Endothelial cell of umbilical vein (primary cell): ENCODE measurements at places on chromosomes 2 and 18.

DNA sequence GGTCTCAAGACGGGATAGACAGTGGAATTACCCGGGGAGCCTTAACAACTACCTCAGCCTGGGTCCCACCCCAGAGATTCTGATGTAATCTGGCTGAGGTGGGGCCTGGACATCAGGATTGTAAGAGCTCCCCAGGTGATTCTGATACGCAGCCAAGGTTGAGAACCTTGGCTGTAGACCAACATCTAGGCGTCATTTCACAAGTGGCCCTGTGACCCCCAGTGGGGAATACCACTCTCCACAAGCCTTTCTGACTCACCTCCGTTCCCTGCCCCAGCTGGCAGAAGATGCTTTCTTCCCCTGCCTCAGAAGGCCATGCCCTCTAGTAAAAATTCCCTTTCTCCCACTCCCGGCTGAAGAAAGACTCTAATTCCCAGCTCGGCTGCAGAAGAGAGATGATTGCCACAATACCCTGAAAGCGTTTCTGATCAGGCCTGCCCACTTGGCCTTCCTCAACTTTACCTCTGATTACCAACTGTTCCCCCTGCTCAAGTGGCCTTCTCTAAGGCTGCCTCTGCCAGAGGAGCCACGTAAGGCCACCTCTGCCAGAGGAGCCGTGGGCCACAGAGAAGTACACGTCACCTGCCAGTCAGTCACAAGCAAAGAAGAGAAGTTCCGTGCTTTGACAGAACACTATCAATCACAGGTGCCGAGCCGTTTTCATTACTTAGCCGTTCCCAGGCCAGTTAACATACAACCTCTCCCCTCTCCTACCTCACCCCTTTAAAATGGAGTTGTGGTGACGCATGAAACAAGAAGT lies 116.8 kb upstream of the PKDCC start:
- no peak for DNase-seq

DNA sequence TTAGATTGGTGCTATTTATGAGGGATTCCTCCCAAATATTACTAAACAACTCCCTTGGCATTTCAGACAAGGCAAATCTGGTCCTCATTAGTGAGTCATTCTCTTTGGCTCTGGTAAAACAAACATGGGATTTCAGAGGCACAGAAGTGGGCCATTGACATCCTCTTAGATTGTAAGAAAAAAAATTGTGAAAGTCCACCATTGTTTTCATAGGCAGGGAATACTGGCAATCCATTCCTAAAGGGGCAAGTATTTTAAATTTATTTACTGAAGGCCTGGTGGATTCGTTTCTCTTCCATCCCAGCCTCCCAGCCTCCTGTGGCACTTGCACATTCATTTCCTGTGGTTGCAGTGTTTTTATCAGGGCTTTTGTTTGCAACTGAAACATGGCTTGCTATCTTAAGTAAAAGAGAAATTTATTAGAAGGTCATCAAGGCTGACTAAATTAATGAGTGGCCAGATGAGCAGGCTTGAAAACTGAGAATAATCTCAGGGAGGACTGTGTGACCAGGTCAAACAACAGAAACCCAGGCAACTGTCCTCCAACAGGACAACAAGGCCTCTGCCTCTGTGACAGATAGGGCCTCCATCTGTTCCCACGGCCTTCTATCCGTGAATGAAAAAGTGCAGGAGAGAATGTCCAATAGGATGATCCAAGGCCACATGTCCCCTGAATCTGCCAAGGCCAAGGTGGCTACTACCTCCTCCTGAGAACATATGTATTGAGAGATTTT lies 23.1 kb upstream of the TNFAIP6 start:
- DNase-seq = peak; percentile 79

GRCh38 chr2:225008179-225008856 lies 34.0 kb downstream of the DOCK10 start:
- DNase-seq = no peak

GRCh38 chr2:18435426-18436037 lies 124.9 kb downstream of the RDH14 start:
- peak; percentile 75 for DNase-seq

DNA sequence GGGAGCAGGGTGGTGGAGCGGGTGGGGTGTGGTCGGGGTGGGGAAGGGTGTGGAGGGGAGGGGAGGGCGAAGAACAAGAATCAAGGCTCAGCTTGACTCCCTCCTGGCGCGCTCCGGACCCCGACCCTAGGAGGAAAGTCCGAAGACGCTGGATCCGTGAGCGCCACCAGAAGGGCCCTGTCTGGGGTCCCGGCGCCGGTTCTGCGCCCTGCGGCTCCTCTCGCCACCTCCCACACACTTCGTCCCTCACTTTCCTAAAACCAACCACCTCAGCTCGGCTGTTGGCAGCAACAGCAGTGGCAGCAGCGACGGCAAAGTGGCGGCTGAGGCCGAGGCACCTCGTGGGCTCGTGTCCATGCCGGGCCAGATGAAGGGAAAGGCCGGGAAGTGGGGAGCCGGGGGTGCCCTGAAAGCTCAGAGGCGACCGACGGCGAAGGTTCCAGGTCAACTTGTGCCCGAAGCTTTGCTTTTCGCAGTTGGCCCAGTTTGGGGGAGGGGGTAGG lies 2.1 kb downstream of the KLHL14 start:
- no peak for DNase-seq

GRCh38 chr18:33201509-33201926 lies 239.0 kb downstream of the CCDC178 start:
- peak; percentile 75 for DNase-seq

GRCh38 chr18:50649821-50650220 lies 89.9 kb downstream of the MAPK4 start:
- no peak for DNase-seq

- no peak for DNase-seq
Observed at GRCh38 chr18:32335228-32335627, 135.5 kb downstream of the GAREM1 start.

- peak; percentile 41 for DNase-seq
Observed at GRCh38 chr2:11187083-11187619, 31.9 kb downstream of the SLC66A3 start.

GRCh38 chr2:175062787-175063585 lies 57.8 kb upstream of the CHN1 start:
- DNase-seq = no peak

DNA sequence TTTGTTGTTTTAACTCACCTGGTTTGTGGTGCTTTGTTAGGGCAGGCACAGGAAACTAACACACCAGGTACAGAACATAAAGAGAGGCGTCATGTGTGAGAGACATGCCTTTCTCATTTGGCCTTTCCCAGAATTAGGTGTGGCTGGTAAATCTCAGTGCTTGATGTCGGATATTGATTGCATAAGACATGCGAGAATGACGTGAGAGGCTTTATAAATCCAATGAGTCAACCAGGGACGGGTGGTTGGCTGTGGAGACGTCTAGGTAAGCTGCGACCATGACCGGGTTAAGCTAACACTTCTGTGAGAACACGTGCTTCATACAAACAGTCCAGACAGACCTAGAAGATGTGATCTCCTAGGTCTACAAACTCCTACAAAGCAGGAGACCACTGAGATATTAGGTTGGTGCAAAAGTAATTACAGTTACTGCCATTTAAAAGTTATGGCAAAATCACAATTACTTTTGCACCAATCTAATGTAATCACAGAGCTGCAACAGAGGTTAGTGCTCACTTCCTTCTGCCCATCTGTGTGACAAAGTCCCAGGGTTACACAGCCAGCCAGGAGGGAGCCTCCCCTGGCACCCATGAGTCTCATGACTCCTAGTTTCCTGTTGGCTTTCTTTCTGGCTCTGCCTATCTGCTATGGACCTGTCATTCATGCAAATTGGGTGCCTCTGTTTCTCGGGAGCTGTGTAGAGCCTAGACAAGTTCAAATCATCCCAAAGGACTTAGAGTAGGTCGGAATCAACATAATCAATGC lies 98.9 kb upstream of the ATP8B1 start:
- no peak for DNase-seq

GRCh38 chr2:136010126-136010525 lies 24.7 kb upstream of the DARS1 start:
- no peak for DNase-seq
